ENCODE measurements at places on chromosomes 6 and 20. TPM values are rescaled to one million over a fixed set of nuclear protein-coding genes. Genes with fewer than 3 reads are reported as not detected.

The CRYBG1 gene
- polyA plus RNA-seq, result 74.9 TPM

The RNF144B gene
- polyA plus RNA-seq, result 6.5 TPM

The RHAG gene
- polyA plus RNA-seq, result 0.05 TPM

The LPA gene
- polyA plus RNA-seq, result 0.01 TPM

The HLA-DPB1 gene
- polyA plus RNA-seq, result 8.7 TPM

The HS3ST5 gene
- polyA plus RNA-seq, result not detected

The NT5DC1 gene
- polyA plus RNA-seq, result 4.0 TPM

The CD24 gene
- polyA plus RNA-seq, result 1,326 TPM

The TBC1D7 gene
- 16.9 TPM for polyA plus RNA-seq

The ACTR5 gene
- 6.3 TPM for polyA plus RNA-seq

The CUTA gene
- polyA plus RNA-seq, result 80.2 TPM

The AGPAT4 gene
- polyA plus RNA-seq, result 1.4 TPM

The LIN28B gene
- polyA plus RNA-seq, result not detected

The VGLL2 gene
- 0.04 TPM for polyA plus RNA-seq

The ALDH5A1 gene
- polyA plus RNA-seq, result 3.6 TPM

The PNLDC1 gene
- 0.02 TPM for polyA plus RNA-seq

The MAS1 gene
- not detected for polyA plus RNA-seq

The GLP1R gene
- not detected for polyA plus RNA-seq

The C20orf141 gene
- not detected for polyA plus RNA-seq

The ZFP64 gene
- polyA plus RNA-seq, result 6.2 TPM

The GMNN gene
- polyA plus RNA-seq, result 10.4 TPM

The SLC13A3 gene
- 0.22 TPM for polyA plus RNA-seq

The CCDC170 gene
- polyA plus RNA-seq, result 0.02 TPM

The TFAP2D gene
- not detected for polyA plus RNA-seq

The GRM4 gene
- polyA plus RNA-seq, result not detected

The SEL1L2 gene
- not detected for polyA plus RNA-seq
